ENCODE measurements at places on chromosomes 7 and 10.

- DNase-seq: no peak
These were observed 93.7 kb upstream of the NMT2 start for GRCh38 chr10:15262036-15262713.

DNA sequence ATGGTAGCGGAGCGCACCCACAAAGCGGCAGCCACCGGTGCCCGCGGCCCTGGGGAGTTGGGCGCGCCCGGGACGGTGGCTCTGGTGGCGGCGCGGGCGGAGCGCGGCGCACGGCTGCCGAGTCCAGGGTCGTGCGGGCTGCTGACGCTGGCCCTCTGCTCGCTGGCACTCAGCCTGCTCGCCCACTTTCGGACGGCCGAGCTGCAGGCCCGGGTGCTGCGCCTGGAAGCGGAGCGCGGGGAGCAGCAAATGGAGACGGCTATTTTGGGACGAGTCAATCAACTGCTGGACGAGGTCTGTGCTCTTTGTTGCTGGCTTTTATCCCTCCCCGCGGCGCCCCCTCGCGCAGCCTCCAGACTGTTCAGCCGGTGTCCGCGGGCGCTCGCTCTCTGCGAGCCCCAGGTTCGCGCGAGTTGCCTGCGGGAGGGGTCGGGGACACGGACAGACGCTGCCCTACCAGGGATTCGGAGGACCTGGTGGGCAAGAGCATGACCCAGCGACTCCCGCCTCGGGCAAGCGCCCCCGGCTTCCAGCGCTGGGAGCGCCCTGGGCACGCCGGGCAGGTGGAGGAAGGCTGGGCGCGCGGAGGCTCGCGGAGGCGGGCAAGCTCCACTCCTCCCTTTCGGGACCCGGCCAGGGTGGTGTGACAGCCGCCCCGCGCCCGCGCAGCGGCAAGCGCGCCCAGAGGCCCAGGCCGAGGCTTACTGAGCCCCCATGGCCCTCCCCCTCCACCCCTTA, 887 bp downstream of the COL13A1 start:
- no peak for DNase-seq

- DNase-seq: no peak
These were observed 45.0 kb downstream of the ESYT2 start for GRCh38 chr7:158784270-158784669.

DNA sequence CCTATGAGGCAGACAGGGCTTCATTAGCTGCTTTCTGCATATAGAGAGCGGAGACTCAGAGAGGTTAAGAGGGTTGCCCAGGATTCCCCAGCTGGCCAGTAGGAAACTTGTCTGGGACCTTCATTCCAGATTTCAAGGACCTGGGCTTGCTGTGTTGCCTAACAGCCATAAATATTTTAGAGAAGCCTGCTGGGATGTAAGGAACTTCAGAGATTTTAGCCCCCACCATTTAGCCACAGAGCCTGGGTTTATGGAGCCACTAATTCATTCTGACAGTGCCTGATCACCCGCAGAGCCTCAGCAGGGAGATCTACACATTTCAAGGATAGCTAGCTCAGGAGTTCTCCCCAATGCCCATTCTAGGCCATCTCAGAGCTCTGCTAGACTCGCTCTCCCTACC, 56.6 kb upstream of the TRUB1 start:
- no peak for DNase-seq

DNA sequence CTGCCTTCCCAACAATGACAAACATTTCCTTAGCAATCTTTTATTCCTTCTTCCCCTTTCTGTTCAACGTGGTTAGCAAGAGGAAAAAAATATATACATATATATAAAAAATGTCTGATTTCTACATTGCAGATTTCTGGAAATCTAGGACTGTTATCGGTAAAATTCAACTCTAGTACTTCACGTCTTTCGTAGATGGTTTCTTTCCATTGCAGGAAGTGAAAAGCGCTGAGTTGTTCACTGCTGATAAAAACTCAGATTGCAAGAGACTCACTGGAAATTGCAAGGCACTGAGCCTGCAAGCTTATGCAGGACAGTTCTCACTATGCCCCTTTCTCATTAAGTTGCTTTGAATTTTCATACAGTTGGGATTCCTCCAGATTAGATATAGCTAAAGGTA, 23.9 kb downstream of the KIN start:
- no peak for DNase-seq
